ENCODE measurements at places on chromosomes 2 and 18.
A peak's percentile ranks its signal among the peaks of the same experiment; 100 is the strongest.

DNA sequence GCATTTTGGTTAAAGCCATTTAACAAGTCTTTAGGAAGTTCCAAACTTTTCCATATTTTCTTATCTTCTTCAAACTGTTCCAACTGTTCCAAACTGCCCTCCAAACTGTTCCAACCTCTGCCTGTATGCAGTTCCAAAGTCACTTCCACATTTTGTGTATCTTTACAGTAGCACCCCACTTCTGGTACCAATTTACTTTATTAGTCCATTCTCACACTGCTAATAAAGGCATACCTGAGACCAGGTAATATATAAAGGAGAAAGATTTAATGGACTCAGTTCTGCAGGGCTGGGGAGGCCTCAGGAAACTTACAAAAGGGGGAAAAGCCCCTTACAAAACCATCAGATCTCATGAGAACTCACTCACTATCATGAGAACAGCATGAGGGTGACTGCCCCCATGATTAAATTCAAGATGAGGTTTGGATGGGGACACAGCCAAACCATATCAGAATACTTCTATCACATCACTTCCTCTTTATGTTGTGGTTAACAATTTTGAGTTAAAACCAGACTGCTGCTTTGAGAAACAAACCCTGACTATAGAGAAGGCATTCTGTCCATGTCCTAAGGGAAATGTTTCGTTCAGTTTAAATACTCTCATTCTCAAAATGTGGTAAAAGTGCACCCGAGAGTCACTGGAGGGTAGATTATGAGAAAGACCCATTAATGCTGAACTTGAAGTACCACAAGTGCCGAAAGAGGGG, 11.0 kb downstream of the IL18R1 start:
- DNase-seq = no peak

DNA sequence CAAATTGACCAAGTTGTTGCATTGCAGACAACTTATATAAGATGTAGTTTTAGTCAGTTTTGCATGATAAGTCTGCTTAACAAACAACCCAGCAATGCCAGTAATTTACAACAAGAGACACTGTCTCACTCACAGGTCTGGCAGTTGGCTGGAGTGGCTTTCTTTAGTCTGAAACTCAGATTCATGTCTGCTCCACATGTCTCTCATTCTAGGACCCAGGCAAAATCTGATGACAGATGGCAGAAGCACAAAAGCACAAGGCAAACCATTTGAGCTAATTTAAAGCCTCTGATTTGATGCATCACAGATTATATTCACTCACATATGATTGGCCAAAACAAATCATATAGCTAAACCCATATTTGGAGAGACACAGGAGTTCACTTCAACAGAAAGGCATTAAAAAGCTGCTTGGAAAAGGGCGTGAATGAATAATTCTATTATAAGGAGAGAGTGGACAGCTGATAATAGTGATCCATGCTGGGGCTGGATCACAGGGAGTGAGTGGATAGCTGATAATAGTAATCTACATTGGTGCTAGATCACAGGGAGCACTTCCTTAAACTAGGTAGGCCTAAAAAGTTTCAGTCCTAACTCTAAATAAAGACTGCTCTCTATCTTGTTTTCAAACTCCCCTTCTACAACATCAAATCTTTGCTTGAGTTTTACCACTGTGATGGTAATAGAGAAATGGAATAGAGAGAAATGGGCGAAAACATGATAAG, 593.2 kb upstream of the ZNF804A start:
- DNase-seq = no peak

GRCh38 chr2:182977463-182977862, 60.8 kb downstream of the NCKAP1 start:
- DNase-seq = no peak

GRCh38 chr2:121558329-121558728, 27.6 kb downstream of the RNU4ATAC start:
- no peak for DNase-seq

DNA sequence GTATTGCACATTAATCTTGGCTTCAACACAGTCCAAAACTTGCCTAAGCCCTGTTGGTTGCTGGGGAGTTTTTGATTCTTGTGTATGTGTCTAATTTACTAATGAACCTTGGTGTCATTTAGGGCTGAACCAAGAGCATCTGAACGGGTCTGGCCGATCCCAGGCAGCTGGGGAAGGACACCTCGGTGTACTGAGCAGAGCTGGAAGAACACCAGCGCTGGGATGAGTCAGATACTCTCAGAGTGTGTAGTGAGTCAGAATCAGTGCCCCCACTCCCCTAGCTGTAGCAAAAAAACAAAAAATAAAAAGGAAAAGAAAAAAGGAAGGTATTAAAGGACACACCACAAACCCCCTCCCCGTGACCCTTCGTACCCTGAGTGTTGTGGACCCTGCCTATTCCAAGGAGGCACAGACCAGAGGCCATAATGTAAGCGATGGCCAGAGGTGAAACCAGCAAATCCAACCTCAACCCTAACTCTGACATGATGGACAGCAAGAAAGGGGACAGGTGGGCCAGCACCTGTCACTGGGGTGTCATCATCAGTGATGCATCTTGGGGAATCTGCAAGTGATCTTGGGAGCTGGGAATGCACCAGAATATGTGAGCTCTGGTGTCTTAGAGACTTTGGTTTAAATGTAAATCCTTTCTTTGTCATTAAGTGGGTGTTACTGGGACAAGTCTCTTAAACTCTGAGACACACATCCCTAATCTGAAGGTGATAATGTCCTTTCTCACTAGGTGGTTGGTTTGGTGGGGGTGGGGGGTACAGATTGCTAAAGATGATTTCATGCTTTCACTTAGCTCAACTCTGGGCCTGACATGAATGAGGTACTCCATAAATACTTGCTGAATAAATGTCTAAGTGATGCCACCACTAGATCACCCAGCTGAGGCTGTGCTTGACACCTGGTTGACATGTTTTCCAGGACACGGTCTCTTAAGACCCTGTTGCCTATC, 34.2 kb upstream of the NCOA1 start:
- DNase-seq = no peak

DNA sequence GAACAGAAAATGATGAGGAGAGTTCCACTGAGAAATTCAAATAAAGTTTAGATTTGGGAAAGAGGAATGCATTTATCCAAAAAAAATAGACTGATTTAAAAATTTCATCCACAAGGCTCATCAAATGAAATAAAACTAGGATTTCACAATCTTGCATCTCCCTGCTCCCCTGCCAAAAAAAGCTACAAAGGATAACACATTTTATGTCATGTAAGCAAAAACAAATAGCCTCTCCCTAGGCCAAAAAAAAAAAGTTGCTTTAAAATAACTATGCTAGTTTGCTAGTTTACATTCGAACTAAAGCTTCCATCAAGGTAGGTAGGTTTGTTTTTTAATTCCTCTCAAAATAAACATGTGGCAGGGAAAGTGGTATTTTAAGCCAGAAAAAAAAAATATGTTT, 465.5 kb upstream of the ID2 start:
- no peak for DNase-seq

GRCh38 chr18:34911081-34911480, 130.1 kb upstream of the MAPRE2 start:
- no peak for DNase-seq

DNA sequence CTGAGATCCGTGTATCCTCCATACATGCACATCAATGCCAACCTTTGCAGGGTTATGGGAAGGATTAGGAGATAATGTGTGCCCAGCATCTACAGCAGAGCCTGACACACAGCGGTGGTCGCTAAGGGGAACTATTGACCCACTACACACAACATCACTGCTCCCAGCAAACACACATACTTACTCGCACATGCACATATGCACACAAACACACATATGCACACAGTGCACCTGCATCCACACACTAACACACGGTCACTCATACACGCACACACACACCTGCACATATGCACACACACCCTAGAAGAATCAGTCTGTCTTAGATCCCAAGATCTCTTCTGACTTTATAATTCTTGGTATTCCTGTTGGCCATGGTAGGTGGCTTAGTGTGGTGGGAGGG, 118.3 kb downstream of the GYPC start:
- no peak for DNase-seq

DNA sequence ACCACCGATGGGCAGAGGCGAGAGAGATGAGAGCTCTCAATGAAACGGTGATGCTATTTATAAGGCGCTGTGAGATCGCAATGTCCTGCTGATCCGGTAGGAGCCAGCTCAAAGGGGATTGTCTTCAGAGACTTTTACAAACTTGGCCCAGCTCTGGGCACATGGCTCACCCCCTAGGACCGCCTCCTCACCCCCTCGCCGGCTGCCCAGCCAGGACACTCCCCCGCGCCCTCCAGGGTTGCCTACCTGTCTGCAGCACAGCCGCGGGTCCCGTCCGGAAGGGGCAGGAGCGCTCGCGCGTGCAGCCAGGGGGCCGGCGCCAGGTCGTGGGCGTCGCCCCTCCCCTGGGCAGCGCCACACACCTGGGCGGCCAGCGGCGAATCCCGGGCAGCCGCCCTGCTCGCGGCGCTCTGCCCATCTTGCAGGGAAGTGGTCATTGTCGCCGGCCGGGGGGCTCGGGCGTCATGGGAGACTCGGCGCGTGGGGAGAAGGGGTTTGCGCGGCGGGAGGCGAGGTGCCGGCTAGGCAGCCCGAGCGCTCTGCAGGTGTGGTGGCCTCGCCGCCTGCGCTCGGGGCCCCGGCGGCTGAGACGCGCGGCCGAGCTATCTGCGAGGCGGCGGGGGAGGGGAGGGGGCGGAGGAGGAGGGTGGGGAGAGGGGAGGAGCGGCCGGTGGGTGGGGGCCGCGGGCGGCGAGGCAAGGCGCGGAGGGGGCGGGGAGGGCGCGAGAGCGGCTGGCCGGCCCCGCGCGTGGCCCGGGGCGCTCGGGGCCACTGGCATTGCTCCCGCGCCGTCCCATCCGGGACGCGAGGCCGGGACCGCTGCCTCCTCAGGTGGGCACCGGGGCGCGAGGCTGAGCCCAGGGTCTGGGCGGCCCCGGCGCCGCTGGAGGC, at the start of gene GRB14:
GRB14 (minus strand) TSS at position 610 of the 891 bp plus-strand sequence; CDS start at position 437, 173 bp downstream.
- DNase-seq = peak; percentile 70

DNA sequence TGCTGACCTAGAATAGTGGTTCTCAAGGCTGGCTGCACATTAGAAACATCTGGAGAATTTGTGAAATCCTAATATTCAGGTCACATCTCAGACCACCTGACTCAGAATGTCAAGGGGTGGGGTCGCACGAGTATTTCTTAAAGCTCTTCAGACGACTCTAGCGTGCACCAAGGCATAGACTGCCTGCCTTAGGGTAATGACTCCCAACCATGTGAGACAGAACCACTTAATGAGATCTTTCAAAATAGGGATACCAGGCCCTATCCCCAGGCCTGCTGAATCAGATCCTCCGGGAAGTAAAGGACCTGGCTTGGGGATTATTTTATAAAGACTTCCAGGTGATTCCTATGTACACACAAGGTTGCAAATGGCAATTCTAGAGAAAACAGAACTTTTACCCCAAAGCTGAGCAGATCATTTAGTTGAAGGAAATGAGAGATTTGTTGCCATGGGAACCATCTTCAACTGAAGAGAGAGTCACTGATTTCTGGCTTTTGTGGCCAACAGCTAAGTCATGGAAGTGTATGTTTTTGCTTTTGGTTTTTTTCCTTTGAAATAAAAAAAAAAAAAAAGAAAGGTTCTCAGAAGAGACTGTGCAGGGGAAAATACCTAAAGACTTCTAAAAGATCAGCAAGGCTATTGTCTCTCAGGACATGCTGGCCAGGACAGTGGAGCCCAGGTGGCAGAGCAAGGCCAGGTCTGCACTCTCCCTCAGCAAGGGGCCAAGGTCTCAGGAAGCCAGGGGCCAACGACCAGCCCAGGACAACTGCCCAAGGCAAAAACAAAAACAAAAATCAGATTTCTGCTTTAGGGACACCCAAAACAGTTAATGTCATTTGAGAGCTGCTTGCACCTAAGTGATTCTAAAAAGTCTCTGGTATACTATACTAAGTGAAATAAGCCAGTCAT, 15.3 kb upstream of the LOXHD1 start:
- no peak for DNase-seq

GRCh38 chr2:20093263-20094141, 42.1 kb upstream of the LAPTM4A start:
- peak; percentile 50 for DNase-seq

GRCh38 chr2:207599636-207600035, 25.6 kb downstream of the METTL21A start:
- no peak for DNase-seq

All from nephron progenitor cell (in vitro differentiated cells).